GM10248 (cell line): ENCODE measurements at places on chromosomes 6 and 20.

GRCh38 chr6:143332153-143332845 is 118.2 kb downstream of the ADAT2 start:
- DNase-seq: no peak

- no peak for DNase-seq
Observed at GRCh38 chr6:125095580-125096301, 57.8 kb upstream of the TPD52L1 start.

GRCh38 chr6:81605526-81605925 is 147.0 kb downstream of the TENT5A start:
- DNase-seq: no peak

- DNase-seq: no peak
Observed at GRCh38 chr6:160000280-160000704, 31.4 kb downstream of the IGF2R start.

DNA sequence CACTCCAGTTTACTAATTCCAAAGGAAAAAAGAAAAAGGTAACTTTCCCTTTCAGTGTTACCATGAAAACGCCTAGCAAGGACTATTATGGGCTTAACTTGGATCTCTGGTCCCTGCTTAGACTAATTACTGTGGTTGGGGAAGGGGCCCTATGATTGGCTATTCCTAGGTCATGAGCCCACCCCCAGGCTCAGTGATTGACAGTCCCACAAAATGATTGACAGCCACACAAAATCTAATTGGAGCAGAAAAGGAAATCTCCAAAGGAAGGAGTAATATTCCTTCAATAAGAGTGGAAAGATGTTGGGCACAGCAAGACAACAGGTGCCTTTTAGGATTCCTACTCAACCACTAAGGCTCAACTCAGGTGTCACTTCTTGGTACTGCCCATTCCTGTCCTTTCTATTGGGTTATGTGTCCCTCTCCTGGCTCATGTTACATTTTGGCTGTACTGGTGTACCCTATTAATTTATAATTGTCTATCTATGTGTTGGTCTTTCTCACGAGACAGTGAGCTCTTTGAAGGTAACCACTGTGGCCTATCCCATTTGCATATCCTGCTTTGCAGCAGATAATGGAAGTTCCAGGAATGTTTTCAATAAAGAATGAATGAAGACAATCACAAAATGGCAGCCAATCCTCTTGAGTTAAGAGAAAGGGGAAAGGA is 5.5 kb upstream of the UTRN start:
- DNase-seq: no peak

- peak; percentile 84 for DNase-seq
Observed at GRCh38 chr6:1739680-1740079, 130.0 kb downstream of the FOXC1 start.

DNA sequence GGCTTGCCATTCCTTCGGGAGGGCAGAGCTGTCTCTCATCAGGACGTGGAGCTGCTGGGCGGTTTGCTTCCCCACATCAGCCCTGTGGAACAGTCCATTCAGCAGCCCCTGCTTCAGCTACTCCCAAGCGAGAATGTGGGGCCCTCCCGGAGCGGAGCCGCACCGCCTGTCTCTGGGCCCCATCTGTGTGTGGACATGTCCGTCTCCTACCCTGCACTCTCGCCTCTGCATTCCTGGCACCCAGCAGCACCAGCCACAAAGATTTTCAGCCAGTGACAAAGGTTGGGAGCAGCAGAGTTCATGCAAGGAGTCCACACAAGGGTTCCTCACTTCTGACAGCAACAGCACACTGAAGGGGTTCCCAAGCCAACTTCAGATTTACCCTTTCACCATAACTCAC is 29.0 kb upstream of the SLC22A1 start:
- DNase-seq: no peak

DNA sequence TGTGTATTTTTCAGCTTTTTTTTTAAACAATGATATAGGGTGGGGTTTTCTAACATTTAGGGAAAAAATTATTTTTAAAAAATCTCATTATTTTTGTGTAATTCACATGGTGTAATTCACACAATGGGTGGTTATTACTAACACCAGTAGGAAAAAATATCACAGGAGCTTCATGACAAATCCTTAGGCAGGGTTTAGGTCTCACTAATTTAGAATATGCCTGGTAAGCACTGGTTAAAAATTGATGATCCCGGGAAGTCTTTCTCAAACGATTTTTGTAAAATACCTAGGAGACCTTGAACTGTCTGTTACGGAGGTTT is 29.5 kb upstream of the ZNF217 start:
- DNase-seq: no peak

- no peak for DNase-seq
Observed at GRCh38 chr6:97085772-97086171, 161.2 kb downstream of the KLHL32 start.

- DNase-seq: no peak
Observed at GRCh38 chr6:114287461-114287860, 55.4 kb downstream of the HS3ST5 start.

DNA sequence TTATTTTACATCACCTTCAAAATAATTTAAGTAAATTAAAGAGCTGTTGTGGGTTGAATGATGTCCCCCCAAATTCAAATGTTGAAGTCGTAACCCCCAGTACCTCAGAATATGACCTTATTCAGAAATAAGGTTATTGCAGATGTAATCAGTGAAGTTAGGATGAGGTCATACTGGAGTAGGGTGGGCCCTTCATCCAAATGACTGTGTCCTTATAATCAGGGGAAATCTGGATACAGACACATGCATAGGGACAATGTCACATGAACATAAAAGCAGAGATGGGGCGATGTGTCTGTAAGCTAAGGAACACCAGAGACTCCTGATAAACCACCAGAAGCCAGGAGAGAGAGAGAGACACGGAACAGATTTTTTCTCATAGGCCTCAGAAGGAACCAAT is 13.3 kb upstream of the IL20RA start:
- no peak for DNase-seq

DNA sequence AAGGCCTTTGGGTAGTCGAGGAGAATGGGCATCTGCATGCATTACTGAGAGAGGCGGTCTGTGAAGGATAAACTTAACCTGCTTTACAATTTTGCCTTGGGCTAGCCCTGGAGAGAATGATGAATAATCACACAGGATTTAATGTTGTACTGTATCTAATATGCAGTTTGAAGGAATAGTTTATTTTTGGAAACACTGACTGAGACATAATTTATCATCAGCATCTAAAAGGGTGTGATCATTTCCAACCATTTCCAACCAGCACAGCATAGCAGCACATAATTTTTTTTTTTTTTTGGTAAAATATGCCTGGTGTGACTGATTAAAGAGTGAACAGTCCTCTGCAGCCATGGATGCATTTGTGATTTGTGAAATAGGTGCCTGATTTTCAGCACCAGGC is 519.5 kb downstream of the PHF3 start:
- no peak for DNase-seq

DNA sequence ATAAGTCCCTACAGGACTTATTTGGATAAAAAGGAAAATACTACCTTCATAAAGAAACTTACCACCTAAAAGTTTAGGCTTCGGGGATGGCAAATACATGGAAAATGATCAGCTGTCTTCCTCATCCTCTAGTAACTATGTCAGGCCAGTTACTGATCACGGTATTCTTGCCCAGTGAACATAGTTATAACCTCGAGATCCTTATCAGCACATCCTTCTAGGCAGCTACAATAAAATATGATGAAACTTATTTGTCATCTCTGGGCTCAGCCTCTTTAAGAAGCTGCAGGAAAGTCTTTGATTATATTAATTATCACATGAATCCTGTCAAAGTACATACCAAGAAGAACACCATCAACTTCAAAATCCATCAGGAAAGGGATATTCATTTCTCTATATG is 41.8 kb downstream of the SF3B5 start:
- no peak for DNase-seq

- DNase-seq: peak; percentile 40
Observed at GRCh38 chr6:10964684-10965083, 77.8 kb downstream of the SYCP2L start.

DNA sequence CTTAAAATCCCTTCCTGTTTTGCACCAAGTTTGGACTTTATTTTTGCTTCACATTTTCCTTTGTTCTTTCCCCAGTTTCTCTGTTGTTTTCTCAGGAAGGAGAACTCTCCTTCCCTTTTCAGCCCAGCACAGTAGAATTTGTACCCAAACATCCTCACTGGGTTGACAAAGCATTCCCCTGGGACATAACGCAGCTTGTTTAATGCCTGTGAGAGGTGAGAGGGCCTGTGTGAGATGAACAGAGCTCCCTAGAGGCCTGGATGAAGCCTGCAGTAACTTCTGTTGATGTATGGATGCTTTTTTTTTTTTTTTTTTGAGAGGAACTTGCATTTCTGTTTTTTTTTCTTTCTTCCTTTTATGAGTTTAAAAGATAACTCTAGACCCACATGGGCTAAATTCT is 104.9 kb upstream of the SLC22A23 start:
- no peak for DNase-seq

- no peak for DNase-seq
Observed at GRCh38 chr6:1773700-1774099, 164.0 kb downstream of the FOXC1 start.

GRCh38 chr6:40444312-40444711 is 142.9 kb downstream of the LRFN2 start:
- DNase-seq: no peak

DNA sequence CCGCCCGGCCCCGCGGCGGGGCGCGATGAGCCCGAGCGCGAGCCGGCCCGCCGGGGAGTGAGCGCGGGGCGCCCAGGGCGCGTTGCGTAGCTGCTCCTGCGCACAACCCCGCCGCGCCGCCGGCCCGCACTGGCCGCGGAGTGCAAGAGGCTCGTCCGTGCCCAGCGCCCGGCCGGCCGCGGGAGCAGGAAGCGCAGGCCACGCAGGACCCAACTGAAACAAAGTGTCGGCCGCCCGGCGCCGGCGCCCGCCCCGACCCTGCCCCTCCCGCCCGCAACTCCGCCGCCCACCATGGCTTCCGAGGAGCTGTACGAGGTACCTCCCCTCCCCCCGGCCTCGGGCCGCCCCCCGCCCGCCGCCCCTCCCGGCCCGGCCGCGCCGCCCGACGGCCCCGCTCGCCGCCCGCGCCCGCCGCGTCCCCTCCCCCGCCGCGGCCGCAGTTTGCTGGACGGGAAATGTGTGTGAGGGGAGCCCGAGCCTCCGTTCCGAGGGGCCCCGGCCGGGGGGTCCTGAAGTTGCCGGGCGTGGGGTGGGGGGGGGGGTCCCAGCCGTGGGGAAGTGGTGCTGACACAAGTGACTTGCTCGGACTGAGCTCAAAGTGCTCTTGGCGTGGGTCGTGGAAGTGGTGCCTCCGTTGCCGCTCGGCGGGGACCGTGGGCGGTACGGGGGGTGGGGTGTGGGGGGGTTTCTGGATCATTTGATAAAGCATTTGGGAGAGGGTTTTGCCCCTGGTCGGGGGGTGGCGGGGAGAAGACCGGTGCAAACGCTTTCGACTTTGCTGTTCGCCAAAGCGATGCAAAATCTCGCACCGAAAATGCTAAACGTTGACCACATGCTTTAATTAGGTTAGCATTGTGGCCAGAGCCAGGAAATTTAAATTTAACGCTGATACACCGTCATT is 539 bp downstream of the CDYL start:
- DNase-seq: peak; percentile 58

- no peak for DNase-seq
Observed at GRCh38 chr6:165447141-165447540, 137.7 kb upstream of the C6orf118 start.

DNA sequence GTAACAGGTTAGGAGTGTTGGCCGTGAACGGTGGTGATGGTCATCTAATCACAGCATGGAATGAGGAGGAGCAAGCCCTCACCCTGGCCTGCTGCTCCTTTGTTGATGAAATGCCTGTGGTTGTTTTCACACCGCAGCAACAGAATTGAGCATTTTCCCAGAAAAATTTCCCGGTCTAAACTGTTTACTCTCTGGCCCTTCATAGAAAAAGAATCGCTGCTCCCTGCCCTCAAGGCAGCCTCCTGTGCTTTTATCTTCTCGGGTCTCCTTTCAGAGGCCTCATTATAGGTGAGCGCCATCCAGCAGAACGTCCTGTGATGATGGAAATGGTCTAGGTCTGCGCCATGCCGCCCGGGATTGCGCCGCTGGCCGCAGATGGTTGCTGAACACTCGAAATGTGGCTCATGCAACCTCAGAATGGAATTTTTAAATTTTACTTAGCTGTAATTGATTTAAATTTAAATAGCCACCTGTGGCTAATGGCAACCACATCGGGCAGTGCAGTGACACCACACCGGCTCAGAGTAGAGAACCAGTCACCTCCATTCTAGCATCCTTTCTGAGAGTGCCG is 30.2 kb downstream of the PHACTR3 start:
- no peak for DNase-seq

GRCh38 chr20:47464380-47465101 is 37.1 kb upstream of the NCOA3 start:
- no peak for DNase-seq

GRCh38 chr6:157747370-157747769 is 75.7 kb upstream of the SNX9 start:
- DNase-seq: no peak

GRCh38 chr6:106154326-106154725 is 68.2 kb downstream of the PRDM1 start:
- no peak for DNase-seq

GRCh38 chr20:14820771-14821170 is 483.4 kb upstream of the FLRT3 start:
- no peak for DNase-seq

DNA sequence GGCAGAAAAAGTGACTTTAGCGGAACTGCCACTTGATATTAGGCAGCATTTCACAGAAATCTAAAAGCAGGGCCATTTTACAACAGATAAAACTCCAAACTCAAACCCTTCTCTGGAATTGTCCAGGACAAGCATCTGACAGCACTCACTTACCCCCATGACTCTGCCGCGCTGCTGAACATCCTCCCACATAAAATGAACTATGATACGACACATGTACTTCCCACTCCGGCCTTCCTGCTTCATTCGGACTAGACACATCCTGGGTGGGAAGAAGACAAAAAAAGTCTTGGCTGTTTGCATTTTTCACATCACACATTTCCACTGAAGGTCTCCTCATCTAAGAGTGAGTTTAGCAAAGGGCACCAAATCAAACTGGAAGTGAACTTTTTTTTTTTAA is 54.8 kb upstream of the FAM83C start:
- DNase-seq: no peak

DNA sequence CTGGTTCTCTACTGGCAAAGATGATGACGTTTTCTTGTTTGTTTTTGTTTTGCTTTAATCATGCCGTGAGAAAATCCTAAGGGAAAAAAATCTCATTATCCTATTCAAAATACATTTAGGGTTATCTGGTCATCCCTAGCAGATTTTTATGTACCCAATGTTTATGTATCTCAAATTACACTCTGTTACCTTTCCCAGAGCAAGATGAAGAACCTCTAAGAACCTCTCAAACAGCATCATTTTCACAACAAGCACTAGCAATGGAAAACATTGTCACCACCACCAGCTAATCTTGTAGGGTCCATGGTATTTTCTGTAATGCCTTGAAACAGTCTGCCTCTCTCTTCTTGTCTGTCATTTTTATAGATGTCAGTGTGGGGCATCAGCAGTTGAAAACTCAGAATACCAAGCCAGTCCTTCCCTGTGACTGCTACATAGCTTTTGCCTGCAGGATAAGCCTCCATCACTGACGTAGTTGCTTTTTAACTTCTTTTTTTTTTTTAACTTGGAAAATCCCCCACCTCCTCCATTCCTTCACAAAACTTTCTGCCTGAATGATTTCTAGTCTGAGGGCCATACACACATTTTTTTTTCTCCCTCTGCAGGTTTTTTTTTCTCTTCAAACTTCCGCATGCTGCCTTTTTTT is 2.4 kb upstream of the SNAP25 start:
- DNase-seq: no peak
